ENCODE measurements at places on chromosomes 2 and 18.
A peak's percentile ranks its signal among the peaks of the same experiment; 100 is the strongest.

DNA sequence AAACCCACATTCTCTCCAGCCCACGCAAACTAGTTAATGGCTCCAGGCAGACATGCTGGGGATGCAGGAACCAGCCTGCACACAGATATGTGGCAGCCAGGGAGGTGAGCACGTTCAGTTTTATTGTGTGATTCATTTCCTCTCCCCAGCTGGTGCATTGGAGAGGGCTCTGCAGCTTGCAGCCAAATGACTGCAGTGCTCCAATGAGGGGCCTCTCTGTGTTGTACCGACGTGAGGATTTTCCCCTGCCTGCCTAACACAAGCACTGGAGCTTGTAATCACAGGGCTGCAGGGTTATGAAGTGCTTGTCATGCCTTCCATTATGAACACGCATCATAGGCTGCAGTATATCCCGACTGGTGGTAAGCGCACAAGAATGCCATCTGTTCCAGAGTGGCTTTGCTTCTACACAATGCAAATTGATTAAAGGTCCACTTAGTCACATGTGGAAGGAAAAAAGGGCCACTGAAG is 92.3 kb upstream of the THUMPD2 start:
- DNase-seq: no peak

DNA sequence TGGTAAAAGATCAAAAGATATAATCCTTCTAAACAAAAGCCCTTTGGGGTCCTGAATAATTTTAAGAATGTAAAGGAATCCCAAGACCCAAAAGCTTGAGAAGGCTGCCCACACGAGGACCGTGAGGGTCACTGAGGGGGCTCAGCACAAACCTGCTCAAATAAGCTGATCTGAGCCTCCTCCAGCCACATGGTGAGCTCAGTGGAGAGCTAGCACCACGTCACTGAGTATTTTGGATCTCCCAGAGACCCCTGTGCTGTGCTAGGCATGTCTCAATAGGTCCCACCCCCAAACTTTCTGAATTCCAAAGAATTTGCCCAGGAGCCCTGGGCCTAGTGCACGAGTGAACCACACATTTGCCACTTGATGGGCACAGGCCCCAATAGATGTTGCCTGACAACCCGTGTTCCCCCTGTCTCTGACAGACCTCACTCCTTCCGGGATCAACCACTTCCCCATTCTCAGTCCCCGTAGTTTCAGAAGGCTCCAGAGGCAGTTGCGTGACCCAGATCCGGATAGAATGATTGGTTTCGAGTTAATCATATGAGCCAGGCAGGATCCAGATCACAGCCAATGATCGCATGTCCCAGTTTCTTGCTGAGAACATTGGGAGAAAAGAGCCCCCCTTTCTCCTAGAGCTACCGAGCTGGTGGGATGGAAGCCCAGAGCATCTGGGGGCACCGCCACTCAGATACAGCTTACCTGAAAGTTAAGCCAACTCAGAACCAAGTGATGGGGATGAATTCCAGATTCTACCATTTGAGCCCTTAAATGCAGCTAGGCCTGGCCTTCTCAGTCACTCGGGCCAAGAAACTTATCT is 203.8 kb downstream of the TNS1 start:
- DNase-seq: no peak

DNA sequence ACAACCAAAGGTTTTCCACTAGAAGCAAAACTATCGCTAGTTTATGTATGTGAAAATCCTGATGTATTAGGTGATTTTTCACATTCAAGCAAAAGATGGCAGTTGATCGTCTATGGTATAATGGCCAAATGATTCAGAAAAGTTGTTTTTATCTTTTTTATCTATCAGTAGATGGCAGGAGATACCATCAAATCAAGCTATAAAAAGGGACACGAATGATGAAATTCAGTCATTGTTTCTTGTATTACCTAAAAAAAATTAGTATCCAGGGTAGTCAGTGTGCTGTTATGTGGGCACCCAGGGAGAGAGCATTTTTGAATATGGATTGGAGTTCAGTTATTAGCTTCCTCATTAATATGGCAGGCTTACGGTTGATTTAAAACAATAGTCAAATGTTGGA is 22.9 kb upstream of the CAVIN2 start:
- no peak for DNase-seq

GRCh38 chr2:8246137-8246536 is 435.7 kb upstream of the ID2 start:
- no peak for DNase-seq

- DNase-seq: peak; percentile 63
Measured at GRCh38 chr2:237744613-237745249, 53.8 kb upstream of the RBM44 start.

DNA sequence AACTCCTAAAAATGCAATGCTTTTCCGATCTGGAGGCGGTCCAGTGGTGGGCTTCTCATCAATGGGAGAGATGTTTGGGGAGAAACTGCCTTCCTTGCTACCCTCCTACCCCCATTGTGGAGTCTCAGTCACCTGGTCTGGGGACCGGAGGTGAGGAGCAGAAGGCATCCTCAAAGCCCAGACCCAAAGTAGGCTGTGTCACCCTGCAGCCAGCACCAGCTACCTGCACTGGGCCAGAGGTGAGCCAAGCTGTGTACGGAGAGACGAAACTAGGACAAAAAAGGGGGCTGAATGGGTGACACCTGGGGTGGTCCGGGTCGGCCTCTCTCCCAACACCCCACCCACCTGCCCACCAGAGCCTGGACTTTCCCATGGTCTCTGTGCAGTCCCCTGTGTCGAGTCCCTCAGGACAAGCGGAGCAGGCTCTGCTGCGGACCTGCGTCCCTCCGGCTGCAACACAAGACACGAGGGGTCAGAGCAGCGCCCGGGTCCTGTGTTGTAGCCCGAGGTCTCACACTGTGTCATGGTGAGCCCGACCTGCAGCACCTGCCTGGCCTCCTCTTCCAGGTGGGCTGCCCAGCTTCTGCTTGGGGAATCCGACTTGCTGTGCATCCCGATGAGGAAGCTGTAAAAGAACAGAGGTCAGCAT is 68.0 kb upstream of the RMP24 start:
- DNase-seq: no peak

- DNase-seq: no peak
Measured at GRCh38 chr2:70938586-70938950, 2.9 kb downstream of the ATP6V1B1 start.

DNA sequence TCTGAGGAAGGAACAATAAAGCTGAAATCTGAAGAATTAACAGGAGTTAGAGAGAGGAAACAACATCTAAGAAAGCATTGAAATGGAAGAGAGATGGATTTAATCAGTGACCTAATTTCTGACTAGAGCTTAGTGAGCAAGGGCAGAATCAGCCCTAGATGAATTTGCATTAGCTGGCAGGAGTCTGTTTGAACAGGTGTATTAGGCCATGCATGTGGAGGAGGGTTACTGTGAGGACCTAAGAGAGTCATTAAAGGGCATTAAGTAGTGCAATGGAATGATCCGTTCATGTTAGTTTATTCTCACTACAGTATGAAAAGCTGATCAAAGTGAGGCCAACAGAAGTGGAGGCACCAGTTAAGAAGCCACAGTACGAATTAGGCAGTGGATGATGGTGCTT is 285.3 kb downstream of the GRB14 start:
- DNase-seq: no peak

DNA sequence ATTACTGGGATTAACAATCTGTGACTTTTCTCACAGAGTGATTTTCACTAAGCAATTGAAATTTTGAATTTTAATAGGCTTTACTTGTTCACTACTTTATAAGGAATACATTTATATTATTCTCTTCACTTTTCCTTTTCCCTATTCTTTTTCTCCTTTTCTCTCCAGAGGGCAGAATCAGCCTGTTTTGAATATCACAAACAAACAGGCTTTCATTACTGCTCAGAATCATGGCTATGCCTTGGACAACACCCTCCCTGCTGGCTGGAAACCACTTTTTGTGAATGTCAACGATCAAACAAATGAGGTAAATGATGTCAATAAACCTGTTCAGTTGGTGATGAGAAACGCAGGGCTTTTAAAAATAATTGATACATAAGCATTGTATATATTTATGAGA is 35.3 kb downstream of the CPS1 start:
- no peak for DNase-seq

GRCh38 chr2:152176113-152176714 is 651 bp upstream of the STAM2 start:
- no peak for DNase-seq

- DNase-seq: no peak
Measured at GRCh38 chr2:27843992-27844391, 46.2 kb downstream of the RBKS start.

DNA sequence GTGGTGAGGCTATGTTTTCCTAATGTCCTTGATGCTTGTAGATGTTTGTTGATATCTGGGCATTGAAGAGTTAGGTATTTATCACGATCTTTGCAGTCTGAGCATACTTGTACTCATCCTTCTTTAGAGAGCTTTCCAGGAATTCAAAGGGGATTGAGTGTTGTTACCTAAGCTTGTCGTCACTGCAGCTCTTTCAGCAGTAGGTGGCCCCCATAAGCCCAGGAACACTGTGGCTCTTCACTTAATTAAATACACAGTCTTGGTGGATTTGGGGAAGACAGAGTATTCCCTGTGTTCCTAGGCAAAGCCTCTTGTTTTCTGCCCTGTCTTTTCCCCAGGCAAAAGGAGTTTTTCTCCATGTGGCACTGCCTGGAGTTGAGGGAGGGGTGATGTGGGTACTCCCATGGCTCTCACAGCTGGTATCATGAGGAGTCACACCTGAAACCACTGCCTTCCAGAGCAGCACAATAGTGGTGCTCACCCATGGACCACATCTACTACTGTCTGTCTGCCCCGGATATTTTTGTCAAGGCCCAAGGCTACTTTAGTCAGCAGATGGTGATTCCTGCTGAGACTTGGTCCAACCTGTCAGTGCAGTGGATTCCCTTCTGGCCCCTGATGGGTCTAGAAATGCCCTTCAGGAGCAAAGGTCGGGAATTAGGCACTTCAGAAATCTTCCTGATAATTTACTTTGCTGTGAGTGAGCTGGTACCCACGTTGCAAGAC is 95.7 kb downstream of the GALNT13 start:
- no peak for DNase-seq

DNA sequence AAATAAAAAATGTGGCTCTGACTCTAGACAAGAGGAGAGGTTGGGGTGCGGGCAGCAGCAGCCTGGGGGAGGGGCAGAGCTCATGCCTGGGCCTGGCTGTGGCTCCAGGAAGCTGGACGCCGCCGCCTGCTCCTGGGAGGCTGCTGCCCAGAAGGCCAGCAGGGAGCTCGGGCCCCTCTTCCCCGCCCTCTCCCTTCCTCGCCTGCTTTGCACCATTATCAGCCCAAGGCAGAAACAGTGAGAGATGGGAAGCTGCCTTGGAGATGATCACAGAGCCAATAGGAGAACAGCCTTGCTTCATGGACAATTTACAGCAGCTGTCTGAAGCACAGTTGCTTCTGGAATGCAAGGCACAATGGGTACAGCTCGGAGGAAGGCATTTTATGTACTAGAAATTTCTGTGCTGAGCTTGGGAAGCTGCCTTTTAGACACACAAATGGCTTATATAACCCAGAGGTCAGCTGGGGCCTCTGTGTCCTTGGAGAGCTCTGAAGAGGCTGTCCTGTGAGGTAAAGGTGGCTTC is 55.3 kb upstream of the AFF3 start:
- DNase-seq: no peak

DNA sequence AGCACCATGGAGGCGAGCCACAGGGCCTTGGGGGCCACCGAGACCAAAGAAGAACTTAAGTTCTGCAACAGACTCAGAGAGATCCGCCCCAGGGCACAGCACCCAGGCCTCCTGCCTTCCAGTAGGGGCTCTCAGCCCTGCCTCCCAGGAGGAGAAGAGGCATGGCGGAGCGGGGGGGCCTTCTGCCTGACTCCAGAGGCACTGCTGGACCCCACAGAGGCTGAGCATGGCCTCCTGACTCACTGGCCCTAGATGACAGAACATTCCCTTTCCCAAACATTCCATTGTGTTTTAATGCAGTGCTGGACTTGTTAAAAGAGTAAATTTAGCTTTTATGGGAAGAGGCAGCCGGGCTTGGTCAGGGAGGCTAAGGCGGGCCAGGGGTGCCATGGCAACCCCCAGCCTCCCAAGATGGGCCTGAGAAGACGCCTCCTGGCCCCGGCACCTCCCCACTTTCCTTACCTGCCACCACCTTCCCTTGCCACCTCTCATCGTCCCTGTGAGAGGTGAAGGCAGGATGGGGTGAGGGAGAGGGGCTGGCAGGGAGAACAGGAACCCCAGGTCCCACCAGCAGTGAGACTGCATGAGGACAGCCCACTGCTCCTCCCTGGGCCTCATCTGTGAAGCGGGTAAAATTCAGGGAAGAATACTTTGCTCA is 65.4 kb downstream of the SMAD7 start:
- DNase-seq: no peak

DNA sequence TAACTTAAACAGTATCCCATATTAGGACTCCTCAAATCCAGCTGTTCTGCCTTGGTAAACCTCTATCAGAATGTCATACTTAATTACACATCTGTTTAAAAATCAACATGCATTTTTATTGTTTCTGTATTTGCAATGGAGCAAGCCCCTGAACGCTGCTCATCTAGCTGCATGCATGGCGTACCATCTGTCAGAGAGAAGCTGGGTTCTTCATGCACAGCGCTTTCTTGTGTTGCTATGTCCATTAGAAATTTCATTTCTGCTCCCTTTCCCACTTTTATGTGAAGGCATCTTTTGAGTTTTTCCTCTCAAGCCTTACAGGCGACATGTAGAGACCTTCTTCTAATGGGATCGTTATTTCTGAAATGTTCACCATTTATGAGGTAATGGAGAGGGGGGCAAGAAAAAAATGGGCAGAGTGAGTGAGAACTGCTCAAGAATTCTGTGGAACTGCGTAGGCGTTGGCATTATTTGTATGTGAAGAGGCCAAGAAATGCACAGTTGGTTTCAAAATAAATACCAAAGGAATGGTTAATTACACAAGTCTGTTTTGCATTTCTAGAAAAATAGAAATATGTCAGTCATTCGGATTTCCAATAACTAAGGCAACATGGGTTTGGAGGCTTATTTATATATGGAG is 31.6 kb downstream of the INSIG2 start:
- DNase-seq: no peak

DNA sequence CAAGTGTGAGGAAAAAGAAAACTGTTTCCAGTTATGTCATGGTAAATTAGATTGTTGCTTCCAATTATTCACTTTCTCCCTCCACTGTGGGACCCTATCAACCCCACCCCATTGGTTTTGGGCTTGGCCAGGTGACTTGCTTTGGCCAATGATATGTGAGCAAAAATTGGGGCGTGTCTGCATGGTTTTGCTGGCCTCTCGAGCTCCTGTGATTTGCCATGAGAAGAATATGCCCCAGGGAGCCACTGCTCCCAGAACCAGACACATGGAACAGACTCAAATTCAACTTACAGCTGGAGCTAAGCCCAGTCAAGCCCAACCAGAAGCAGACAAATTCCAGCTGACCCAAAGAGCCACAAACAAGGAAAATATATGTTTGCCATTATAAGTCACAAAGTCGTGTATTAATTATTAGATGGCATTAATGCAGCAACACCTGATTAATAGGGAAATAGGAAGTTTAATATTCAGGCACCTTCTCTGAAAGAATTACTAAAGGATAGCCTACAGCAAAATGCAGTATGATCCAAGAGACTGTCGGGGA is 248.9 kb downstream of the ANAPC1 start:
- no peak for DNase-seq

DNA sequence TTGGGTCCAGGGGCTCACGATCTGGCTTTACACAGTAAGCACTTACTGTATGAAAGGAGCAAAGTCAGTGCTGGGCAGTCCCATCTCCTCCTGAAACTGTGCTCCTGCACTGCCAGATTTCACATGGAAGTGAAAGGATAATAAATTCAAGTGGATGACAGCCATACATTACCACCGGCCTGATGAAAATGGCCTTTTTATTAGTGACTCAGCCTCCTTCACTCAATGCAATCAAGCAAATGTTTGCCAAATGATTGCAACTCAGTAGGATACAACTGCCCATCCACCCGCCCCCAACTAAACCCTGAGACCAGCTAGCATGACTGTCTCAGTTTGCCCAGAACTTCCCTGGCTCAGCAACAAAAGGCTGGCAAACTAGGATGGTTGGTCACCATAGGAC is 77.1 kb downstream of the MYO5B start:
- no peak for DNase-seq

All from activated effector memory CD4-positive, alpha-beta T cell treated with Interleukin-2 at 50 U/mL for 16 hours (primary cell).